ENCODE measurements at places on chromosomes 11 and 22. TPM values are rescaled to one million over a fixed set of nuclear protein-coding genes. Genes with fewer than 3 reads are reported as not detected.

CD6 gene
- total RNA-seq = 209 TPM

NPAT gene
- 36.7 TPM for total RNA-seq

MACROD1 gene
- total RNA-seq = 21.8 TPM

NXPE4 gene
- not detected for total RNA-seq

TPBGL gene
- 0.19 TPM for total RNA-seq

LSP1 gene
- total RNA-seq = 254 TPM

EI24 gene
- total RNA-seq = 63.2 TPM

SLC6A5 gene
- not detected for total RNA-seq

DBX1 gene
- total RNA-seq = not detected

SCUBE2 gene
- not detected for total RNA-seq

OR56A1 gene
- not detected for total RNA-seq

ST3GAL4 gene
- 13.9 TPM for total RNA-seq

SAA2 gene
- not detected for total RNA-seq

FGF19 gene
- total RNA-seq = not detected

LYVE1 gene
- total RNA-seq = not detected

RDX gene
- 55.5 TPM for total RNA-seq

TUB gene
- total RNA-seq = 0.29 TPM

DDI1 gene
- total RNA-seq = not detected

RBM4B gene
- 17.2 TPM for total RNA-seq

PANX1 gene
- total RNA-seq = 20.7 TPM

LMO1 gene
- not detected for total RNA-seq

SCN4B gene
- total RNA-seq = 0.29 TPM

Measured in activated CD8-positive, alpha-beta memory T cell treated with anti-CD3 and anti-CD28 coated beads for 36 hours (primary cell).